CD4-positive, alpha-beta T cell treated with Interleukin-4 for 4 hours (primary cell): ENCODE measurements at places on chromosomes 7 and 10.

- no peak for DNase-seq
These were observed 7.6 kb downstream of the IFIT2 start for GRCh38 chr10:89309156-89310055.

- no peak for DNase-seq
These were observed 27.0 kb downstream of the SNX13 start for GRCh38 chr7:17913250-17913649.

DNA sequence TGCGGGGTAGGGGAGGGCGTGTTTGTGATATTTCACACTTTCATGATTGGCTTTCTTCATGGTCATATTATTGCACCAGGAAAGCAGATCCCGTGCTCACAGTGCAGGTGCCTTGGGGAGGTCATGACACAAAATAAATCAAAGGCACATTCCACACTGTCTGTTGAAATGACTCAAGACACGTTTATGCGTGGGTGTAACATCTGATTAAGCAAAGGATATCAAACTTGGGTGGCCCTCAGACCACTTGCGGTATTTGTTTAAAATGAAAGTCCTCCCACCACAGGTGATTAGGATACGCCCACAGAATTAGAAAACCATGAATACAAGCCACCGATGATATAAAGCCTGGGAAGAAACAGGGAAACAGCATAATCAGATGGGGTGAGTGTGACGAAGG, 51.1 kb downstream of the SVIL start:
- no peak for DNase-seq

DNA sequence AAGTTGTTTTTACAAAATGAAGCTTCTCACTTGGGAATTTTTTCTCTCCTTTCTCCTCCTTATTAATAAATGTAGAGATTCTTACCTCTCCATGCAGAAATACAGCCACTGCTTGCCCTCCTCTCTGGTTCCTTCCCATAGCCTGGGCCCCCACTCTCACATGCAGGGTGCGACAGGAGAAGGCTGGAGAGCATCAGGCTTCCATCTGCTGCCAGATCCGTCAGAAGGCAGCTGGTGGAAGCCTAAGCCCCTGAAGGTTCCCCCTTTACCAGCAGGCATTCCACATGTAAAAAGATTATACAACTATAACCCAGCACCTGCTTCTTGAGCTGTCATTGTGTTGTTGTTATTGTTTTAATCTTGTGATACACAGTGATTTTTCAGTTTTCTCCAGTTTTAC, 314.2 kb downstream of the LHFPL3 start:
- DNase-seq = no peak

GRCh38 chr7:155391414-155391813, 66.5 kb upstream of the EN2 start:
- DNase-seq = no peak

- no peak for DNase-seq
These were observed 148.8 kb upstream of the AGK start for GRCh38 chr7:141402277-141402996.

DNA sequence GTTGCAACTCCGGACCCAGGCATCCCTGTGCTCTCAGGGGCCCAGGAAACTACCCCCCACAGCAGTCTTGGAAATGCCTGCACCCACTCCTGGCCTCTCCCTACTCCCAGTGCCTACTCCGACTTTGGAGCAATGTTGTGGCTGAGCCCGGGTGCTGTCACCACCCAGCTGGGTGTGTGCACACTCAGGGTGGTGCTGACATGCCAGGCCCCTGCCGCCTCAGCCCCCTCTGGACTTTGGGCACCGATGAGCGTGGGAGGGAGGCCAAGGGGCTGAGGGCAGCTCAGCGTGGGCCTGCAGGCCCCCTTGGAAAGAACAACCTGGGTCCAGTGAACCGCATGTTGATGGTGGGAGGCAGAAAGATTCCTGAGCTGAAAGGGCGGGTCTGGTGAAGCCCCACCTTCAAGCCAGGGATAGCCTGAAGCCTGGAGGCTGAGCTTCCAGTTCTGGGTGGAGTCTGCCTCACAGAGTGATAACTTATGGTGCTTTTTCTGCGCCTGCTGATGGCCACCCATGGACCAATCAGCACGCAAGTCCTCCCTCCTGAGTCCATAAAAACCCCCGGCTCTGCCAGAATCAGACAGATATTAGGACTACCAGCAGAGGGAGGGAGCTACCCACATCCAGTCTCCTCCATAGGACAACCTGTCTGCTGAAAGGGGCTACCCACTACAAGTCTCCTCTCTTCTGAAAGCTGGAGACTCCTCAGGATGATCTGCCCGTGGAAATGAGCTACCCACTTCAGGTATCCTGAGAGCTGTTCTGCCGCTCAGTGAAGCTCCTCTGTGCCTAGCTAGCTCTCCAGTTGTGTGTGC, 380.4 kb upstream of the SORCS1 start:
- DNase-seq = no peak

- peak; percentile 63 for DNase-seq
These were observed 161.2 kb downstream of the TAX1BP1 start for GRCh38 chr7:27901028-27901760.

GRCh38 chr10:3909339-3909738, 124.3 kb upstream of the KLF6 start:
- DNase-seq = no peak

GRCh38 chr10:3760083-3760482, 24.9 kb downstream of the KLF6 start:
- no peak for DNase-seq

GRCh38 chr7:10803720-10804119, 170.0 kb upstream of the PHF14 start:
- no peak for DNase-seq

- DNase-seq = no peak
These were observed 661.5 kb downstream of the MAGI2 start for GRCh38 chr7:78792006-78792405.

DNA sequence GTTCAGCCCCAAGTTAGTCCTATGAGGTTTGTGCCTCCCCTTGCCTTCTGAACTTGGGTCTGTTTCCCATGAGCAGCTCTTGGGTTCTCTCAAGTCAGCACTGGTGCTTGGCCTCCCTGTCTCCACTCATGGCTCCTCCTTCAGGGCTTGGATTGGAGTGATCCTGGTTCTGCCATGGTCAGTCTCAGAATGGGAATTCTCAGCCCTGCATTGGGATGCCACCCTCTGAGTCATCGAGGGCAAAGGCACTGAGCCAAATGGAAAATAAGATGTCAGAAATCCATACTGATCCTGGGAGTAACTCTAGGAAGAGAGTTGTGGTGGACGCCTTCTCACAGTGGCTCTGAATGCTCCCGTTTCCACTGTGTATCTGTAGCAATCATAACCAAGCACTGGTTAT, 233.4 kb upstream of the HABP2 start:
- DNase-seq = no peak

DNA sequence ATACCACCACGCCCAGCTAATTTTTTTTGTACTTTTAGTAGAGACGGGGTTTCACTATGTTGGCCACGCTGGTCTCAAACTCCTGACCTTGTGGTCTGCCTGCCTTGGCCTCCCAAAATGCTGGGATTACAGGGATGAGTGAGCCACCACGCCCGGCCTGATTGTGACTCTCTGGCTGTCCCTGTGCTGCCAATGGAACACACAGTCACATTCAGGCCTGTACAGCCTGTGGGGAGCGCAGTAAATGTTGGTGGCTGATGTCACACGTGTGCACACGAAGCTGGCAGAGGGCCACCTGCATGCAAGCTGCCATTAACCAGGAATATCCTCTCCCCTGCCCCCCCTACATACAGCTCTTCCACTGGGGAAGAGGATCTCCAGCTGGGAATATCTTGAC, 22.1 kb downstream of the POLL start:
- no peak for DNase-seq

DNA sequence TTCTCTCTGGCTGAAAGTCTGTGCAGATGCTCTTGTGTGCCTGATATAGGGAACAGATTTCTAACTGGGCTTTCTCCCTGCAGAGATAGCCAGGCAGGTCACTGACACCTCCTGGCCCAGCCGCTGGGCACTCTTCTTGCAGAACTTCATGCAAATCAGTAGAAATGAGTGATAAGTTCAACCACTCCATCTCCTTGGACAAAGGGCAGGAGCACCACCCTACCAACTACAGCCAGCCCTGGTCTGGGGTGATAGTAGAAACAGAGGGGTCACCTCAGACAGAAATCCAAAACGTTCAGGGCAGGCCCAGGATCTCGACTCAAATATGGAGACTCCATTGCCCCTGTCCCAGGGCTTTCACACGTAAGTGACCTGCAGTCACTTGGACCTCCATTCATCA, 917.8 kb upstream of the ZNF722 start:
- DNase-seq = no peak

GRCh38 chr7:72196176-72196575, 216.0 kb downstream of the CALN1 start:
- no peak for DNase-seq

DNA sequence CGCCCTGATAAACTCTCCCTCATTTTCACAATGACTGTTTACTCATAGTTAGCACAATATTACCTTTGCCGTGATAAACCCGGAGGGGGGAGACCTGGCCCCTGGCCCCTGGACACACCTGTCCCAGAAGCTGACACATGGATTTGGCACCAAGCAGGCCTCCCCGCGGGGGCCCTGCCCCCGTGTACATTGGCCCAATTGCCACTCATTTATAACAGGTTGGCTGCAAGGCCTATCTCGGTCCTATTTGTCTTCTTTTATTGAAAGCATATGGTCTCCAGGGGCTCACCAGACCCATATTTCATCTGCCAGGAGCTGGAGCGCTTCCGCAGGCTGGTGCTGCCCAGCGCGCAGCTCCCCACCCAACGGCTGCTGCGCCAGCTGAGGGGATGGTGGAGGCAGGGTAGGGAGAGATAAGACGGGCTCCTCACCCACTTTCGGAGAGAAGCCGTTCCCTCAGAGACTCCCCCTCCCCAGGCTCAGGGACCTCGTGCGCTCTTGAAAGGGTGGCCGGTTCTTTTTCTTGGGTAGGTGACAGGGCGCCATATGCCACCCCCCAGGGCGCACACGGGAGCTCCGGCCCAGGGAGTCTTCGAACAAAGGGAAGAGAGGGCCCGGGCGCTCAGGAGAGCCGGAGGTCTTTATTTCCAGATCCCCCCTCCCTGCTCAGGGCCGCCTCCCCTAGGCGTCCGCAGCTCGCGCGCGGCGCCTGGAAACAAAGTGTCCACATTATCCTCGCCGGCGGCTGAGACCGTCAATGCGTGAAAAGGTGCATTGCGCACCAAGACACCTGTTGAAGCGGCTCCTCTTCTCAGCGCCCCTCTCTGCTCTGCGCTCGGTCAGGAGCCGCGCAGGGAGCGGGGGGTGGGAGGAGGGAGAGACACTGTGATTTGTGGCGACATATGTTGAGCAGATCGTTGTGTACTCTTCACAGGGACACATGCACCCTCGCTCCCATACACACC, 4.3 kb upstream of the NEUROG3 start:
- DNase-seq = no peak

DNA sequence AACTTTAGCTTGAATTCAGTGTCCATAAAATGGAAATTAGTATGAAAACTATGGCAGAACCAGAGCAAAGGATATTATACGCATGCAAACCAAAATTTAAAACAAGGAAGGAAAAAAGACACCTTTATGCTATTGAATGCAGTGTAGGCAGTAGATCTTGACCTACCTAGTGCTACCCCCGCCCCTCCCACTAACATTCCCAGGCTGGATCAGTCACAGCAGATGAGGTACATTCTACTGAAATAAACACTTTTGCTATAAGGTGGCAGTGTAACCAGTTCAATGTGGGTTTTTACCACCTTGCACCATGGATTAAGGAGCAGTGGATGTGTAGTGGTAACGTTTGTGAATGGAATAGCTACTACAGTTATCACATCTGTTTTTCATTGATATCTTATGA, 27.9 kb downstream of the SRI start:
- DNase-seq = no peak

- DNase-seq = no peak
These were observed 52.0 kb downstream of the P4HA1 start for GRCh38 chr10:73044378-73045285.

DNA sequence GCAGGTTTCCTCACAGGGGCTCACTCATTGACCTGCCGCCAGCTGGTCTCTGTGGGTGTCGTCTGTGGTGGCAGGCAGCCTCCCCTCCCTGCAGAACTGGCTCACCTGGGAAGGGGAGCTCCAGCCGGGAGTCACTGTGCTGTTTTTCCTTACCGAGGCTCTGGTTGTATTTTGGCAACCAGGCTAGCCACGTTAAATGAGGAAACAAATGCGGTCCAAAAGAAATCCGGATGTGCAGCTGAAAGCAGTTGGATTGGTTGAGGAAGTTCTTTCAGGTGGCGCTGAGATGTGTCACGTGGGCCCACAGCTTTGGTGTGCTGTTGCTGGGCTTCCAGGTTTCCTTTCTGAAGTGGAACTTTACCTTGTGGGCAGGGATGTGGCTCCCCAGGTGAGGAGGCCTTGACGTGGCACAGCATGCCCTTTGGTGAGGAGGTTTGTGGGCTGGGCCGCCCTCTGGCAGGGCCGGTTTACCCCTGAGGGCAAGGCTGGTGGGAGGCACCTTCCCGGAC, 14.2 kb downstream of the MTURN start:
- DNase-seq = peak; percentile 24

- DNase-seq = no peak
These were observed 19.4 kb downstream of the KAZALD1 start for GRCh38 chr10:101080933-101081931.

DNA sequence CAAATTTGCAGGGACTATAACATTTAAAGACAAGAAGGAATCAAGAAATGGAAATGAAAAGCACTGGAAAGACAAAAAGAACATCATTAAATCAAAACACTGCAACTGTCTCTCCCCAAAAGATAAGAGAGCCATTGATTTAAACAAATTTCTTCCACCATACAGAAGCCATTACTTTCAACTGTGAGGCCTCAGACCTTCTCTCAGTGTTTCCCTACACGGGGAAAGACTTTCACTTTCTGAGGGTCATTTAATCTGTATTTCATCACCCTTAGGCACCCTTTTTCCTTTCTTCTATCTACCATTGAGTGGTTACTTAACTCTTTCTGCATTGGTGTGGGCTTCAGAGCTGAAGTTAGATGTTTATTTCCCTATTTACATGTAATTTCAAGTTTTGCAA, 47.5 kb downstream of the CCDC172 start:
- no peak for DNase-seq

DNA sequence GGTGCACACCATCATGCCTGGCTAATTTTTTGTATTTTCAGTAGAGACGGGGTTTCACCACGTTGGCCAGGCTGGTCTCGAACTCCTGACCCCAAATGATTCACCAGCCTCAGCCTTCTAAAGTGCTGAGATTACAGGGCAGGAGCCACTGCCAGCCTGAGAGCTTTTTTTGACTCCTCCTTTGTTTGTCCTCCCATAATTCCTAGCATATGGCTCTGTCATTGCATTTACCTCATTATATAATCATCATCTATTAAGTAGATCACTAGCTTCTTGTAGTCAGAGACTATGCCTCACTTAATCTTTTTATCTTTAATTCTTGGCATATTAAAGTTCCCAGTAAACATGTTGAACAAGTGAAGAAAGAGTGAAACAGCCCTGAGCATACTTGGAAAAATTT, 82.1 kb downstream of the CPEB3 start:
- no peak for DNase-seq

GRCh38 chr7:10824154-10824553, 149.5 kb upstream of the PHF14 start:
- no peak for DNase-seq

DNA sequence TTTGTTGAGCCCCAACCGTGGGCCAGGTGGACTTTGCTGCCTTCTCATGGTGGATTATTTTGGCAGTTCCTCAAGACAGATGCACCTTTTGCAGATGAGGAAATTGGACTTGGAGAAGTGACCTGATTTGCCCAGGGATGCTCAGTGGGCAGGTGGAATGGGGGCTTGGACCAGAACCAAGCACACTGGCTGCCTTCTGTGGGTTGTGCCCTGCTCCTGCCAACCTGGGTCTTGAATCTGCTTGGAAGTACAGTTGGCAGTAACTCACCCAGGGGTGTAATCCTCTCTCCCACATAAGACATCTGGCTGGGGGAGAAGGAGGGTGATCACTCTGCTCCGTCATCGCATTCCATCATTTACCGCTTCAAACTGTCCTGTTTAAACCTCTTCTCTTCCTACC, 110.5 kb upstream of the GPR26 start:
- no peak for DNase-seq
